ENCODE measurements at places on chromosomes 3 and 15. TPM values are rescaled to one million over a fixed set of nuclear protein-coding genes. Genes with fewer than 3 reads are reported as not detected.

Gene CDC25A
- total RNA-seq: 9.2 TPM

Gene PLCB2
- 0.77 TPM for total RNA-seq

Gene ATG7
- total RNA-seq: 15.1 TPM

Gene CAMKV
- 0.21 TPM for total RNA-seq

Gene GLT8D1
- 38.9 TPM for total RNA-seq

Gene GABRR3
- total RNA-seq: not detected

Gene C3orf52
- 11.1 TPM for total RNA-seq

Gene ZNF385D
- 0.42 TPM for total RNA-seq

Gene LRTM1
- not detected for total RNA-seq

Gene CCDC39
- total RNA-seq: not detected

Gene ATP13A5
- total RNA-seq: not detected

Gene TUSC7
- not detected for total RNA-seq

Gene CPN2
- not detected for total RNA-seq

Measured in A549 treated with Mapracorat at 1 μM for 4 hours (cell line).